ENCODE measurements at places on chromosomes 3 and 15. TPM values are rescaled to one million over a fixed set of nuclear protein-coding genes. Genes with fewer than 3 reads are reported as not detected.

The GCHFR gene
- polyA plus RNA-seq: 145 TPM

The HYKK gene
- 9.2 TPM for polyA plus RNA-seq

GRCh38 chr3:128804811-128805155 is 74.6 kb upstream of the ACAD9 start:
- no peak for DNase-seq
- peaks cover 11% of the 10 kb centered on the region for H3K4me1 ChIP-seq
- peaks cover 42% of the 10 kb centered on the region for H3K36me3 ChIP-seq
- H3K27ac ChIP-seq: no peak overlapping the region

The GOLGA8S gene
- polyA plus RNA-seq: 0.01 TPM

The PROS1 gene
- 26.1 TPM for polyA plus RNA-seq

DNA sequence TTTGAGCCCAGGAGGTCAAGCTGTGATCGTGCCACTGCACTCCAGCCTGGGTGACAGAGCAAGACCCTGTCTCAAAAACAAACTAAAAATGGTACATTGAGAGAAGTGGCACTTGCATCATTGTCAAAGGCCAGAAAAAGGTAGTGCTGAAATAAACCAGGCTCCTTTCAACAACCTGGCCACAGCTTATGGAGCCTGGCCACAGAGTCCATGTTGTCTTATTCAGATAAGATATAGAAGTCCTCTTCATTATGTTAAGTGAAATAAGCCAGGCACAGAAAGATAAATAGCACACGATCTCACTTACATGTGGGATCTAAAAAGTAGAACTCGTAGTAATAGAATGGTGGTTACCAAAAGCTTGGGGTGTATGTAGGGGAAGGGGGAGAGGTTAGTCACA is 34.8 kb downstream of the EMC4 start:
- H3K4me1 ChIP-seq: no peaks in the 10 kb centered on the region
- no peaks in the 10 kb centered on the region for H3K27me3 ChIP-seq
- H3K27ac ChIP-seq: no peak overlapping the region
- DNase-seq: no peak

The RASGRF1 gene
- not detected for polyA plus RNA-seq

The SPSB4 gene
- polyA plus RNA-seq: not detected

The PLAAT1 gene
- 0.06 TPM for polyA plus RNA-seq

GRCh38 chr3:14150078-14150477 is 25.2 kb downstream of the TMEM43 start:
- DNase-seq: no peak
- H3K4me1 ChIP-seq: no peaks in the 10 kb centered on the region
- peaks cover 82% of the 10 kb centered on the region for H3K36me3 ChIP-seq

The BOC gene
- 1.9 TPM for polyA plus RNA-seq

The ABCF3 gene
- 69.3 TPM for polyA plus RNA-seq

DNA sequence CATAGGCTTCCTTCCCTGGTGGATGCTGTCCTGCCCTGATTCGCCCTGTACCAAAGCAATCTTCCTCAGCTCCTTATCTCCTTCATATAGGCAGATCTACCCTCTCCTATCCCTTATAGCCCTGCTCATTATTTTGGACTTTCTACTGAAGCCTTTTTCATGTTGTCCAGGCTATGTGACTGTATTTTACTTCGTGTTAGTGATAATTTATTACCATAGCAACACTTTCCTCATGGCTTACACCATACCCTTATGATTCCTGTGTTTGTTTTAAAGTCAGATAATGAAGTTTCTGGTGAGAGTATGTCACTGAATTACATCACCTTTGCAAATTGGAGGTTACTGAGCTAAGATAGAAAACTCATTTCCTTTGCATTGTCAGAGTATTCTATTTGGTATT is 352.6 kb downstream of the NLGN1 start:
- no peaks in the 10 kb centered on the region for H3K36me3 ChIP-seq
- DNase-seq: peak; percentile 2
- H3K4me3 ChIP-seq: no peak overlapping the region

GRCh38 chr15:37031198-37031597 is 69.2 kb downstream of the MEIS2 start:
- H3K4me1 ChIP-seq: peaks cover under 1% of the 10 kb centered on the region
- no peaks in the 10 kb centered on the region for H3K36me3 ChIP-seq
- no peak overlapping the region for H3K27ac ChIP-seq
- H3K4me3 ChIP-seq: no peak overlapping the region
- H3K27me3 ChIP-seq: no peaks in the 10 kb centered on the region

GRCh38 chr15:35064576-35065190 is 20.4 kb downstream of the NANOGP8 start:
- no peaks in the 10 kb centered on the region for H3K4me1 ChIP-seq
- no peak overlapping the region for H3K4me3 ChIP-seq
- no peaks in the 10 kb centered on the region for H3K27me3 ChIP-seq
- no peak for DNase-seq
- no peaks in the 10 kb centered on the region for H3K36me3 ChIP-seq

DNA sequence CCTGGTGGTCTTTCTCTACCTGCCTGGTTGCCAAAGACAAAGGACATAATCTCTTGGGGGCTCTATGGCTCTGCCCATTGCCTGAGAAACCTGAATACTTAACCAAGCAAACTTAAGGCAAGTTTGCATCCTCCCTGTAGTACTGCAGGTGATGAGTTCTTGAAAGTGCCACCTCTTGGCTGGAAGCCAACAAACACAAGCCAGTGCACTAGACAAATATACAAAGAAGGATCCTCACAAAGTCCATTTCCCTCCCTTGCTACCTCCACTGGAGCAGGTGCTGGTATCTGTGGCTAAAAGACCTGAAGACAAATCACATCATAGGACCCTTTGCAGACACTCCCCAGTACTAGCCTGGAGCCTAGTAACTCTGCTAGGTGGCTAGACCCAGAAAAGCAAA is 772.3 kb downstream of the SI start:
- no peak for DNase-seq
- no peaks in the 10 kb centered on the region for H3K4me1 ChIP-seq
- no peak overlapping the region for H3K27ac ChIP-seq
- no peaks in the 10 kb centered on the region for H3K36me3 ChIP-seq
- H3K4me3 ChIP-seq: no peak overlapping the region

GRCh38 chr3:190384309-190384756 is 3.6 kb upstream of the CLDN16 start:
- DNase-seq: peak; percentile 74
- no peaks in the 10 kb centered on the region for H3K27me3 ChIP-seq
- no peaks in the 10 kb centered on the region for H3K4me1 ChIP-seq
- H3K36me3 ChIP-seq: no peaks in the 10 kb centered on the region
- no peak overlapping the region for H3K4me3 ChIP-seq
- H3K27ac ChIP-seq: no peak overlapping the region

GRCh38 chr3:163450698-163451097 is 1627.6 kb downstream of the SI start:
- H3K4me1 ChIP-seq: no peaks in the 10 kb centered on the region
- H3K27me3 ChIP-seq: no peaks in the 10 kb centered on the region
- H3K4me3 ChIP-seq: no peak overlapping the region
- DNase-seq: no peak
- H3K27ac ChIP-seq: no peak overlapping the region
- H3K36me3 ChIP-seq: no peaks in the 10 kb centered on the region

DNA sequence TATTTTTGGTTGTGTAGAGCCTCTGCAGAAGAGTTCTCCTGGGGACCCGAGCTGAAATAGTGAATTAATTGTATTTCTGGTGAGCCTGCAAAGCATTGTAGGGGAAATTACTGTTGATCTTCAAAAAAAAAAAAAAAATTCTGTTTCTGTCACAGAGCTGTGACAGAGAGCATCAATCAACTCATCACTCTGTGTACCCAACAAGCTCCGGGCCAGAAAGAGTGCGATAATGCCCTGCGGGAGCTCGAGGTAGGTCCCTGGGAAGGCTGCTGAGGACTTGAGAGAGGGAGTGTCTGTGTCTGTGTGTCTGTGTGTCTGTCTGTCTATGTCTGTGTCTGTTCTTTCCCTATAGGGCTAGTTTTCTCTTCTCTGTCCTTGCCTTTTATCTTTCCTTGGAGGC is 294.4 kb upstream of the TPM1 start:
- DNase-seq: no peak
- no peak overlapping the region for H3K27ac ChIP-seq
- H3K4me1 ChIP-seq: no peaks in the 10 kb centered on the region
- no peak overlapping the region for H3K4me3 ChIP-seq
- H3K36me3 ChIP-seq: peaks cover 32% of the 10 kb centered on the region

- no peak overlapping the region for H3K4me3 ChIP-seq
- no peak for DNase-seq
- H3K4me1 ChIP-seq: no peaks in the 10 kb centered on the region
- no peaks in the 10 kb centered on the region for H3K27me3 ChIP-seq
- H3K36me3 ChIP-seq: no peaks in the 10 kb centered on the region
- no peak overlapping the region for H3K27ac ChIP-seq
These were observed 57.2 kb downstream of the MYO9A start for GRCh38 chr15:72060687-72061250.

DNA sequence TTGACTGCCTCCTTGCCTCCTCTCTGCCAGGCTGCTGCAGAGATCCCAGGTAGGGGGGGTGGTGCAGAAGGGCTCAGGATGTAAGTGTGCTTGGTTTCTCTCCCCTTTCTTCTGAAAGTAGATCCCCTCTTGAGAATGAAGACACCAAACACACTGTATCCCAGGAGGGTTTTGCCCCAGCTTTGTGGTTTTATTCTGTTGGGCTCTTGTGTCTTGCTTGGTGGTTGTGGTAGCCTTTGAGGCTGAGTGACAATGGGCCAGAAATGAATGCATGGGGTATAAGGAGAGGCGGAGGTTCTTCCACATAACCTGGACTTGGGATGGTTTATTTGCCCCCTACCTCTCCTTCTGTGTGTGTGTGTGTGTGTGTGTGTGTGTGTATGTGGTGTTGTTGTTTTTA is 5.7 kb downstream of the PDIA5 start:
- DNase-seq: no peak
- H3K4me1 ChIP-seq: peaks cover 2% of the 10 kb centered on the region
- H3K27ac ChIP-seq: no peak overlapping the region

The NOX5 gene
- polyA plus RNA-seq: not detected

DNA sequence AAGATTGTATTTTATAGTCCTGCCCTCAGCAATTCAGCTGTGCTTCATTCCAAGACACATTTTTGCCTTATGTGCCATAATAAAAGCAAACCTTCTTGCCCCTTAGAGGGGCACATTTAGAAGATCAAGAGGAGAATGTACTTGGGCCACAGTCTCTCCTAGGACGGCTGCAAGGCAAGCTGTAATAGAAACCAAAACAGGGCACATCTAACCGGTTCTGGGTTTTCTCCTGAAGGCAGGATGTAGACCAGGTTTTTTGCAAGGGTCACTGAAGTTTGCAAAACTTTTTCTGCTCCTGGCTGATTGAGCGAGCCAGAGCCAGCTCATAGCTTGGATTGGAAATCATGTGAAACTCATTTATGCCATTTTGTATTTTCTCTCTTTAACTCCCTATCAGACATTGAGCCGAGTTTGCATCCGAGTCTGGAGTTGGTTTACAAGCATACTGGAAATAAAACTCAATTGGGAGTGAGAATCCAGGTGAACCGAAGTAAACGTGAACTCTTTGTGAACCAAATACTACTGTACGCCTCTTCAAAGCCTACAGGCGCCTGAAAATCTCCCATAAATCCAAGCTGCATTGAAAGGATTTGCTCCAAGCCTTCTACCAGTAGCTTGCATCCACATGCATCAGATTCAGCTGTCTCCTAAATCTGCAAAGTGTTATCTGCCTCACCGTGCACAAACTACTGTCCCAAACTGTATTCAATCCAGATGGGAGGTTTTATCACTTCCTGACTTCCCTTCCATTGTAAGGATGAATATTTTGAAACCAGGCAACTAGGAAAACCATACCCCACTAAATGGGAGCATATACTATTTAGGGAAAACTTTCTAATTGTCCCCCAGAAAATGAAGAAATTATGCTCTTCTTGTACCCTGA is 60.9 kb upstream of the TSC22D2 start:
- no peak overlapping the region for H3K27ac ChIP-seq
- H3K4me1 ChIP-seq: no peaks in the 10 kb centered on the region
- no peak for DNase-seq
- H3K4me3 ChIP-seq: no peak overlapping the region
- H3K36me3 ChIP-seq: no peaks in the 10 kb centered on the region

GRCh38 chr3:53171827-53172505 is 11.0 kb downstream of the PRKCD start:
- peaks cover 18% of the 10 kb centered on the region for H3K4me1 ChIP-seq
- no peaks in the 10 kb centered on the region for H3K27me3 ChIP-seq
- H3K27ac ChIP-seq: peak overlapping the region; percentile 64
- peaks cover 3% of the 10 kb centered on the region for H3K36me3 ChIP-seq
- H3K4me3 ChIP-seq: no peak overlapping the region

The PCLAF gene
- polyA plus RNA-seq: 3.5 TPM

- no peaks in the 10 kb centered on the region for H3K4me1 ChIP-seq
- no peak overlapping the region for H3K27ac ChIP-seq
- no peak overlapping the region for H3K4me3 ChIP-seq
- DNase-seq: no peak
These were observed 218.7 kb downstream of the ISL2 start for GRCh38 chr15:76555247-76555646.

The KLHL40 gene
- polyA plus RNA-seq: 1.1 TPM

The SLC2A2 gene
- 212 TPM for polyA plus RNA-seq

- DNase-seq: peak; percentile 16
- no peak overlapping the region for H3K4me3 ChIP-seq
- no peaks in the 10 kb centered on the region for H3K4me1 ChIP-seq
- H3K36me3 ChIP-seq: peaks cover 37% of the 10 kb centered on the region
- no peak overlapping the region for H3K27ac ChIP-seq
These were observed 17.3 kb downstream of the RNF168 start for GRCh38 chr3:196486263-196486662.

The IGSF10 gene
- polyA plus RNA-seq: 1.3 TPM

- DNase-seq: no peak
- no peaks in the 10 kb centered on the region for H3K36me3 ChIP-seq
- no peak overlapping the region for H3K27ac ChIP-seq
- peaks cover 40% of the 10 kb centered on the region for H3K27me3 ChIP-seq
These were observed 1.1 kb downstream of the SYNPR start for GRCh38 chr3:63279005-63279841.

The YEATS2 gene
- 7.9 TPM for polyA plus RNA-seq

DNA sequence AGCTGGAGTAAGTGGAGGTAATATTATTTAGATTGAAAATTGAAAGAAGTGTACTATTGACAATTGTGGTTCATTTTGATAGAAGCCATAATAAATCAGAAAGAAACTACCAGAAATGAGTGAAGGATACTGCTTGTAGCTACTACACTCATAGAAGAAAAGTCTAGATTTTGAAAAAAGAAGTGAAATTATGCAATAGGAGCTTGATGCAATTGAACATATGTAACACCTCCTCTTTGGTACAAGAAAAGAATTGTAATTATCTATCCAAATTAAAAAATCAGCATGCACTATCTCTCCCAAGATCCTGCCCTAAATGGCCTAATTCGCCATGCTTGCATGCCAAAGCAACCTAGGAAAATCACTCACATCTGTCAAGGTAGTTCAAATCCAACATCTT is 51.1 kb upstream of the CD200R1L start:
- no peaks in the 10 kb centered on the region for H3K36me3 ChIP-seq
- DNase-seq: no peak
- no peaks in the 10 kb centered on the region for H3K27me3 ChIP-seq

- no peaks in the 10 kb centered on the region for H3K27me3 ChIP-seq
- no peak overlapping the region for H3K4me3 ChIP-seq
- H3K4me1 ChIP-seq: peaks cover 8% of the 10 kb centered on the region
- H3K36me3 ChIP-seq: no peaks in the 10 kb centered on the region
- DNase-seq: no peak
These were observed 149.4 kb downstream of the VGLL4 start for GRCh38 chr3:11494131-11494916.

- H3K36me3 ChIP-seq: no peaks in the 10 kb centered on the region
- no peak overlapping the region for H3K4me3 ChIP-seq
- no peak overlapping the region for H3K27ac ChIP-seq
- no peaks in the 10 kb centered on the region for H3K27me3 ChIP-seq
- no peaks in the 10 kb centered on the region for H3K4me1 ChIP-seq
These were observed 96.7 kb upstream of the KCNMB2 start for GRCh38 chr3:178439504-178439903.
